T-helper 17 cell (primary cell): ENCODE measurements at places on chromosomes 1 and 21. TPM values are rescaled to one million over a fixed set of nuclear protein-coding genes. Genes with fewer than 3 reads are reported as not detected.

Gene PTGFRN
- total RNA-seq, result 1.3 TPM

DNA sequence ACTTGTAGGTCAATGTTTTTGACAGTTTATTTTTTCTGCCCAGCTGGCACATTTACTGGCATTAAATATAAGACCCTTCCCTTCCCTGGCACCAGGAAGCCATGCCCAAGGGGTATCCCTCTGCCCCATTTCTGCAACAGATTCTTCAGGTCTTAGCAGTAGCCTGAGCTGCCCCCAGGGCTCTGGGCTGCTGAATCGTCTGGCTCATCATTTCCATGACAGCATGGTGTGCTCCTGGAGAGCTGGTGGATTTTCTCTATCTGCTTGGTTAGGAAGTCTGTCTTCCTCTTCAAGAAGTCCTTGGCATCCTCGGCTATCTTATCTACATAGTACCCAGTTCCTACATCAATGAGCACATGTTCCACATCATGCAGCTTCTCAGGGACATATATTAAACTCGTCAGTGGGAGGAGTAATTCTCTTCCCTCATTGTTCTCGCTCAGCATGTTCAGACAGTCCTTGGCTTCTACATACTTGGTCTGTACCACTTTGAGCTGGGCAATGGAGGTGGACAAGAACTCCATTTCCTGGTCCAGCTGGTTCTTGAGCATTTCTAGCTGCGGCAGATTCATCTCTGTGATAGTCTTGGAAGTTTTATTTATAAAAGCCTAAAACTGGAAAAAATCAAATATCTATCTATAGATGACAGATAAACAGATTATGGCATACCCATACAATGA, 23.5 kb downstream of the MIA3 start:
- H3K4me3 ChIP-seq, result no peak overlapping the region
- H3K4me1 ChIP-seq, result peaks cover 28% of the 10 kb centered on the region
- H3K36me3 ChIP-seq, result peaks cover 8% of the 10 kb centered on the region
- DNase-seq, result no peak
- H3K27ac ChIP-seq, result no peak overlapping the region
- H3K27me3 ChIP-seq, result no peaks in the 10 kb centered on the region

- H3K36me3 ChIP-seq, result peaks cover 4% of the 10 kb centered on the region
- H3K4me3 ChIP-seq, result peak overlapping the region; percentile 99
- no peak for DNase-seq
- H3K27ac ChIP-seq, result no peak overlapping the region
- H3K27me3 ChIP-seq, result no peaks in the 10 kb centered on the region
- H3K4me1 ChIP-seq, result peaks cover 26% of the 10 kb centered on the region
These were observed 1.7 kb downstream of the ASPM start for GRCh38 chr1:197144570-197145325.

DNA sequence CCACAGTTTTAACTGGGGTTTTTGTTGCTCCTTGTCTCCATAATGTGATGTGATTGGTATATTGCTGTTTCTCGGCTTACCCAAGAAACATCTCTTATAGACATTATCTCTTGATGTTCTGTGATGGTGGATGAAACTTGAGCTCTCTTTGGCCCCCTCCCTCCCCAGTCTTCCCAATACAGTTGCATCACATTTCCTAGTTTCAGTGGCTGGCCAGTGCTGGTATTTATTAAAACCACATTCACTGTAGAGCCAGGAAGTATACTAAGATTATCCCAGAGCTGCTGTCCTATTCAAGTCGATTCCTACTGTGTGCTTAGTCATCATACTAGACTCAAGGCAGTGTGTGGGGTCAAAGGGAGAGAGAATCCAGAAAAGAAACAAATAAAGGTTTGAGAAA, 244.4 kb downstream of the KAZN start:
- DNase-seq, result no peak
- no peak overlapping the region for H3K27ac ChIP-seq
- no peaks in the 10 kb centered on the region for H3K36me3 ChIP-seq

- no peak overlapping the region for H3K27ac ChIP-seq
- H3K4me3 ChIP-seq, result no peak overlapping the region
- no peaks in the 10 kb centered on the region for H3K4me1 ChIP-seq
- no peak for DNase-seq
- H3K27me3 ChIP-seq, result no peaks in the 10 kb centered on the region
These were observed 99.5 kb upstream of the HMCN1 start for GRCh38 chr1:185634704-185635103.

DNA sequence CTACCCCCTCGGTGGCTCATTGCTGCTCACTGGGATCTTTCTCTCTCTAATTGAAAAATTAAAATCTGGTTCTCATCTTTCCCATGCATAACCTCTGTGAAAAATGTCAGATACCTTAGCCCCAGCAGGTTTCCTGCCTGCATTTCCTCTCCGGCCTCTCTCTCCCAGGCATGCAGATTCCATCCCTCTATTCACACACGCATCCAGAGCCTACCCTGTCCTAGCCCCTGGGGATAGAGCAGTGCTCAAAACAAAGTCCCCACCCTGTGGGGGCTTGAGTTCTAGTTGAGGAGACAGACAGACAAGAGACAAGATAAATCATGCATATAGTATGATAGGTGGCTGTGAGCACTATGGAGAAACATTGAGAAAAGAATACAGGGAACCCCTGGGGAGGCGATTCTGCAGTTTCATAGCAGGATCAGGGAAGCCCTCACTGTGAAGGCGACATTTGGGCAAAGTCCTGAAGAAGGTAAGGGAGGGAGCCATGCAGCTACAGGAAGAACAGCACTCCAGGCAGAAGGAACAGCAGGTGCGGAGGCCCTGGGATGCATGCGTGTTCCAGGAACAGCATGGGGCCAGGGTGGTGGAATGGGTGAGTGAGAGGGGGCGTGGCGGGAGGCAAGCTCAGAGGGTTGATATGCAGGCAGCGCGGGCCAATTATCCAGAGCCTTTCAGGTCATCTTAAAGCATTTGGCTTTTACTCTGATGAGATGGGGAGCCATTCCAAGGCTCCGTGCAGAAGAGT, 3.5 kb upstream of the BSND start:
- peak overlapping the region; percentile 79 for H3K27ac ChIP-seq
- H3K27me3 ChIP-seq, result peaks cover 7% of the 10 kb centered on the region
- peaks cover 20% of the 10 kb centered on the region for H3K4me1 ChIP-seq
- H3K36me3 ChIP-seq, result no peaks in the 10 kb centered on the region
- peak overlapping the region; percentile 55 for H3K4me3 ChIP-seq

DNA sequence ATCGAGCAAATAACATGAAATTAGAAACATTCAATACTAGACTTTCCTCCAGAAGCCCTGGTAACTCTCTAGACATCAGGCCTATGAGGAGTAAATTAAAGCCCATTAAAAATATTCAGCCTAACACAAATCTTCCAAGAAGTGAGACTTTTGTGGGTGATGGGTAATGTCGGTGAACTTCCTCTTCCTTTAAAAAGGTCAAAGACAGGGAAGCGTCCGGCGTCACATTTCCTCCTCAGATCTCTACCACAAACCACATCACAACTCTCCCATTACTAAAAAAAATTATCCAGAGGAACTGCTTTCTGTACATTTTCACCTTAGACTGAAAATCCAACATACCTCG, 1.4 kb downstream of the EIF4G3 start:
- H3K27me3 ChIP-seq, result no peaks in the 10 kb centered on the region
- H3K36me3 ChIP-seq, result peaks cover 2% of the 10 kb centered on the region
- no peak for DNase-seq
- H3K27ac ChIP-seq, result peak overlapping the region; percentile 96
